ENCODE measurements at places on chromosomes 7 and 10.

- DNase-seq = no peak
Observed at GRCh38 chr7:151017370-151017952, 6.8 kb downstream of the ATG9B start.

DNA sequence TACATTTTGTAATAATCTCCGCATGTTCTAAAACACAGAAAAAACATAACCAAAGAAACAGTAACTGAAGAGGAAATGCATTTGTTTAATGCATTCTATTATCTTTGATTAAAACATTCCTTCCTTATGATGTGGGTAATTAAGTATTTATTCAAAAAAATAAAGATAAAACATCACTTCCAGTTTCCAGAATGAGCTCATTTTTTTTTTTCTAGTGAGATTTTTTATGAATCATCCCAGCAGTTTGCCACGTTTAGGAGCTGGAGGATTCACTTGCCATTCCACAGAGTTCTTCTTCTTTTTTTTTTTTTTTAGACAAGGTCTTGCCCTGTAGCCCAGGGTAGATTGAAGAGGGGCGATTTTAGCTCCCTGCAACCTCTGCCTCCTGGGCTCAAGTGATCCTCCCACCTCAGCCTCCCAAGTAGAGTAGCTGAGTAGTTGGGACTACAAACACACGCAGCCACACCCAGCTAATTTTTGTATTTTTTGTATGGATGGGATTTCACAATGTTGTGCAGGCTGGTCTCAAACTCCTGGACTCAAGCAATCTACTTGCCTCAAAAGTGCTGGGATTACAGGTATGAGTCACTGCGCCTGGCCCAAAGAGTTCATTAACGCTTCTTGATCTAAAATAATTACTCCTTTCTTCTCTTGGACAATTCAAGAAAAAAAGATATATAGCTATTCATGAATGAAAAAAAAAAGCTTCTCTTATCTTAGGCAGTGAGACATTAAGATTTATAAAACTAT is 177.3 kb downstream of the DKK1 start:
- DNase-seq = no peak

DNA sequence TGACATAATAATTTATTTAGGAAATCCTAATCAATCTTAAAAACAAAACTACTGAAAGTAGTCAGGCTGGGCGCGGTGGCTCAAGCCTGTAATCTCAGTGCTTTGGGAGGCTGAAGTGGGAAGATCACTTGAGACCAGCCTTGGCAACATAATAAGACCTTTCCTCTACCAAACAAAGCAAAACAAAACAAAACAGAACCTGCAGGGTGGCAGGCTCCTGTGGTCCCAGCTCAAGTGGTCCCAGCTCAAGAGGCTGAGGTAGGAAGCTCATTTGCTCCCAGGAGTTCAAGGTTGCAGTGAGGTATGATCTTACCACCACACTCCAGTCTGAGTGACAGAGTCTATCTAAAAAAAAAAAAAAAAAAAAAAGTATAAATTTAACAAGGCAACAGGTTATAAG is 748.0 kb downstream of the CNTNAP2 start:
- no peak for DNase-seq

- DNase-seq = no peak
Observed at GRCh38 chr10:13776861-13777311, 190.1 kb downstream of the PRPF18 start.

DNA sequence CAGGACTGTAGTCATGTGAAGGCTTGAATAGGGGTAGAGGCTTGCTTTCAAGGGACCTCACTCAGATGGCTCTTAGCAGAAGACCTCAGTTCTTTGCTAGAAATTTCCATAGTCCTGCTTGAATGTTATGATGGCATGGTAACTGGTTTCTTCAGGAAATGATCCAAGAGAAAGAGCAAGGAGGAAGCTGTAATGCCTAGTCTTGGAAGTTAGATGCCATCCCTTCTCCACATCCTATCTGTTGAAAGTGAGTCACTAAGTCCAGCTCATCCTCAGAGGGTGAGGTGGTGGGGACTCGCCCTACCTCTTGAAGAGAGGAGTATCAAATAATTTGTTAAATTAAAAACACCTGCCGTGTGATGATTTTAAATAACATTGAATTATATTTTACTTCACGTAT is 4.6 kb downstream of the MGAM start:
- DNase-seq = no peak

GRCh38 chr7:134141868-134142264 is 14.7 kb downstream of the LRGUK start:
- DNase-seq = no peak

DNA sequence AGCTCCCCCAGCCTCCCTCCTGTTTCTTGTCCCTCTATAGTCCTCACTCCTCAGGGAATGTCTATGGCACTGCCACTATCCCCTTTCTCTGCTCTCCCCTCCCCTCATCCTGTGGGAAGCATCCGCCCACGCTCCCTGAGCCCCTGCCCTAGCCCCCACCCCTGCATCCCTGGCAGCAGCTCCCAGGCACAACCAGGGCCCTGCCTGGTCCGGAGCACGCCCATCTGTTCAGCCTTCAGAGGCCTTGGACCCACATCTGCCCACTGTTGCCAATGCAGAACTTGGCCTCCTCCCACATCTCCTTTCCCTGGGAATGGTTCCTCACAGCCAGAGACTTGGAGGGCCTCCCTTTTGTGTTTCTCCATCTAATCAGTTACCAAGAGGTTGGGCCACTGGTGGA is 20.4 kb upstream of the TBRG4 start:
- DNase-seq = no peak

GRCh38 chr10:75035975-75036708 is 75.3 kb upstream of the SAMD8 start:
- DNase-seq = no peak

DNA sequence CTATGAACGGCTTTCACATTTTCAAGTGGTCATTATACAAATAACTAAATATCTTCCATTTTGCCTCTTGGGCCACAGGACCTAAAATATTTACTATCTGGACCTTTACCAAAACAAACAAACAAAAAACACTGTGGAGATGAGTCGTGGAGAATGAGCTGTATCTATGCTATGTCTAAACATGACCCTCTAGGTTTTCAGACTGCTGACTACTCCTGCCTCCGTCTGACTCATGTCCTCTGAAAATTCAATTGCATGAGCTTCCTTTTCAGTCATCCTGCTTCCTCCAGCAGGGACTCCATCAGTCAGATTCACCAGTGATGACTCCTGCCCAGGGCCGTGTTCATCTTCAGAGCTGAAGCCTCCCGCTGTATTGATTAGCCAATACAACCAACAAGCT is 96.8 kb downstream of the COL28A1 start:
- no peak for DNase-seq

DNA sequence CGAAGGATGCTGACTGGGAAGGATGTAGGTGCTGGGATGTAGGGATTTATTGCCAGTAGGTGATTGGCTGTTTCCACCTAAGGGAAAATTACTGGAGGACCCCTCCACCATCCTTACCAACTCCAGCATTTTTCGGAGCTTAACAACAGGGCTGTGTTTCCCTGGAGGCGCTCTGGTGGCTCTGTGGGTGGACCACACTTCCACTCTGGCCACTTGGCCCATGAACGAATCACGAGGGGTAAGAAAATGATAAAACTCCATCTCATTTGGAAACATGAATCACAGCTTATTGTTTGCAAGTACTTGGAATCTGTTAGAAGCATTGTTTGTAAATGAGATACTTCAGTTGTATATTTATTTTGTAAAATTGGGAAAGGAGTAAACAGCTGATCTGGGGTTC is 3.0 kb downstream of the DOCK1 start:
- no peak for DNase-seq

DNA sequence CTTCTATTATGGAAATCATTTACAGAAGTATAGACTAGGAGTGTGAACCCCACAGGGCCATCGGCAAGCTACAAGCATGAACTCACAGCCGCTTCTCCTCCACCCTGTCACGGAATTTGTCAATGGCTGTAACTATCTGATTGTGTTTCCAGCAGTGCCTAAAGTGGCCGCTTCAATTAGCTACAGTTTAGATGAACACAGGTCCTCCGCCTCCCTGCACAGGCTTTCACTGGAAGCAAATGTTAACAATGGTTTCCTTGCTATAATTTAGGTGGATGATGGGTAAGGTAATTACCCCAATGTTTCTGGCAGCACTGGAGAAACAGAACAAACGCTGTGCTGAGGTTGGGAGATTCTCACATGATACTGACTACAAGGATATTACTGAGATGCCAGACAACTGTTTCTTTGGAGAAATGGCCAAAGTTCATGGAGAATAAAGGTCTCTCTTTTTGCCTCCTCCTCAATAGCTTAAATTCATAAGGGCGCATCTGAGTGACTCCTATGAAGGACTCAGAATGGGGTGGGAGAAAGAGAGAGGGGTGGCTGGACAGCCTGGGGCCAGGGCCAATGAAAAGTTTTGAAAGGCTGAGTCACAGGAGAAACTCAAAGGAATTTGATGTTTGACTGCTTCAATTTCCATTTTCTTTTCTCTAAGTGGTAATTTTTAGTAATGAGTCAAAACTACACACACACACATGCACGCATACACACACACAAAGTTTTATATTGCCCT is 78.9 kb downstream of the SVIL start:
- DNase-seq = no peak

GRCh38 chr10:130025811-130026485 is 61.9 kb upstream of the EBF3 start:
- DNase-seq = no peak

DNA sequence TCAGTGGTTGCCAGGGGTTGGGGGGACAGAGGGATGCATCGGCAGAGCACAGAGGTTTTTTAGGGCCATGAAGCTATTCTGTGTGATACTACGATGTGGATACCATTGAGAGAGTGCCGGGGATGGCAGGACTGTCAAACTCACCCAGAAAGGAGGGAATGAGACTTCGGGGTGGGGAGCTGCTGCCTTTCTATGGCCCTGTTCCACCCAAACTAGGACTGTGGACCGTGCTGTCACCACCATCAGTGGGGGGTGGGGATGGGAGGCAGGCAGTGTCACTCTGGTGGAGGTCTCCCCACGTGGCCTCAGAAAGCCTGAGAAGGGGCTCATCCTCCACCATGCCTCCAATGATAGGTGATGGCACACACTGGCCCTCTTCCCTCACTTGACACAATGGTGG is 146.2 kb downstream of the PTPN20 start:
- no peak for DNase-seq

GRCh38 chr7:133678137-133678814 is 425.4 kb downstream of the EXOC4 start:
- DNase-seq = no peak

DNA sequence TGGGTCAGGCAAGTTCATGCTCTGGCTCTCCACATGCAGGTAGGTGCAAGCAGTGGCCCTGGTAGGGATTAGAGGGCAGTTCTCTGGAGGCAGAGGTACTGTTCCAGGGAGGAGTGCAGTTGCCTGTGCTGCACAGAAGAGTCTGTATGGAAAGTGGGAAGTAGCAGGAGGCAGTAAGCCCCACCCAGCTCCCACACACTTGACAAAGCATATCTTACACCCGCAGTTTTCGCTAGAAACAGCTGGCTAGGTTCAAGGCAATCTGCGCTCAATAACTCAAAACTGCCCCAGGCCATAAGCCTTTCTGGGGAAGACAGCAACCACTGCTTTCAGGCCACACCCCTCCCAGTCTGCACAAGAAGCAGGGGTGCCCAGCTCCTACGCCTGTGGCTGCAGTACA is 33.1 kb upstream of the ARMC3 start:
- DNase-seq = no peak

Measured in left ventricle myocardium superior (tissue), 1 donor.